ENCODE measurements at places on chromosomes 1 and 21. TPM values are rescaled to one million over a fixed set of nuclear protein-coding genes. Genes with fewer than 3 reads are reported as not detected.

The NPR1 gene
- polyA plus RNA-seq, result 77.7 TPM

The CFHR5 gene
- not detected for polyA plus RNA-seq

The DNAJC6 gene
- 8.0 TPM for polyA plus RNA-seq

The KRTAP7-1 gene
- not detected for polyA plus RNA-seq

The TBX19 gene
- 1.9 TPM for polyA plus RNA-seq

The PRAMEF2 gene
- polyA plus RNA-seq, result not detected

The DNASE2B gene
- not detected for polyA plus RNA-seq
